AG08395 (cell line): ENCODE measurements at places on chromosomes 5 and 9.

GRCh38 chr5:181166812-181167733, 19.7 kb downstream of the OR2V2 start:
- no peak for DNase-seq

GRCh38 chr9:22102146-22103053, 93.3 kb upstream of the CDKN2B start:
- DNase-seq, result no peak

DNA sequence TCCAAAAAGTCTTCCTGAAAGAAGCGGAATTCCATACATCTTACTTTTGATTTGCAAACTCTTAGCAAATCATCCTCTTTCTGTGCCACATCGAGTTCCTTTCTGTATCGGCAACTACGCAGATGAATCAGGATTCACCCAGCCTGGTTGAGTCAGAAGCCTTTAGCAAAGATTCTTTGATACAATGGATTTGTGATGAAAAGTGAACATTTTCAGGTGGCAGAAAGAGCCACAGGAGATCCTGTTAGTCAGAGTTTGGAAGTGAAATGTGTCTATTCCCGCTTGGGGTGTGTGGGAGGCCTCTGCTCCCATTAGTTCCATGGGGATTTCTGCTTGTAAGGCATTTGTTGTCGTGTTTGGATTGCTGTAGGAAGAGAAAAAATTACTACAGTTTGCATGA, 351.8 kb upstream of the WWC1 start:
- peak; percentile 4 for DNase-seq

GRCh38 chr5:16889972-16890519, 46.0 kb downstream of the MYO10 start:
- no peak for DNase-seq

DNA sequence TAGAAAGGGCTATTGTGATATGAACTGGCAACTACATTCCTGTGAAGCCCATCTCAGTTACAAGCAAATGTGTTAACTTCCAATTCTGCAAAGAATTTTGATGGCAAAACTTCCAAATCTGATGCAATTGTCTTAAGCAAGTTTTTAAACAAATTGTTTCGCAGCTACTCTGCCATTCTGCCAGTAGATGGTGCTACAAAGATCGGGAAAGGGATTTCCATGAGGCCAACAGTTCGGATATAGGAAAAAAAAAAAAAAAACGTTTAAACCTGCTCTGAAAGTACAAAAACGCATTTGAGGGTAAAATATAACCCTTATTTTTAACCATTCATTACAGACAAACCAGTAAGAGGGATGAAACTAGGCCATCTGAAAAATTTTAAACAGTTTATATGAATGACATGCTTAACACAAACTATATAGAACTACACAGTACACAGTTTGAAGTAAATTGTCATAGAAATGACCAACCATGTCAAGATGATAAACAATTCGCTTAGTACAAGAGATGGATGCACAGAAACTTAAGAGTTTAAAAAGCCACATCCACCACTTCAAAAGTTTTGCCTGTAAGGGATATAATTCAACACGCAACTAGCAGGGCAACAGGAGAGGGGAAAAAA, 2.2 kb downstream of the HNRNPA0 start:
- peak; percentile 57 for DNase-seq

GRCh38 chr5:160075073-160075472, 44.2 kb downstream of the PWWP2A start:
- DNase-seq, result no peak

- no peak for DNase-seq
Measured at GRCh38 chr5:114473541-114473940, 111.7 kb downstream of the KCNN2 start.
